ENCODE measurements at places on chromosomes 3 and 15.

DNA sequence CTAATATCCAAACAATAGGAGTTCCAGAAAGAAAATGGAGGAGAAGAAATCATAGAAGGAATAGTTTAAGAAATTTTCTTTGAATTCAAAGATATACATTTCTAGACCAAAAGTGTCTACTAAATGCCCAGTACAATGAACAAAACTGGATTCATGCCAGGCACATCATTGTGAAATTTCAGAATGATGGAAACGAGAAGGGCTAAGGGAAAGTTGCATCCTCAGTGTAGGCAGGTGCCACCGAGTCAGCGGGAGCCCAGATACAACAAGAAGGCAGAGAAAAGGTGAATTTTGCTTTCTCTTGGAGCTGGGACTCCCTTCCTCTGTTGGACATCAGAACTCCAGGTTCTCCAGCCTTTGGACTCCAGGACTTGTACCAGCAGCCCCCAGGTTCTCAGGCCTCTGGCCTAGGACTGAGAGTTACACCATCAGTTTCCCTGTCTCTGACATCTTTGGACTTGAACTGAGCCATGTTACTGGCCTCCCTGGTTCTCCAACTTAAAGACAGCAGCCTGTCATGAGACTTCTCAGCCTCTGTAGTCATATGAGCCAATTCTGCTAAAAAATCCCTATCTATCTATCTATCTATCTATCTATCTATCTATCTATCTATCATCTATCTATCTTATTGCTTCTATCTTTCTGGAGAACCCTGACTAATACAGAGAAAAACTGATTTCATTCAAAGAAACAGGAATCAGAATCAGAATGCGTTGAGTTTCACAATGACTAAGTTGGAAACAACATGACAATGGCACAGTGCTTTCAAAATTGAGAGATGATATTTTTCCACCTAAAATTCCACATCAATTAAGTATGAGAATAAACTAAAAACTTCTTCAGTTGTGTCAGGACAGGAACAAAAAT lies 207.7 kb downstream of the FAM43A start:
- DNase-seq, result no peak

GRCh38 chr3:126355777-126356372 lies 1.3 kb downstream of the KLF15 start:
- no peak for DNase-seq

- no peak for DNase-seq
Observed at GRCh38 chr3:149472030-149472797, 2.3 kb upstream of the TM4SF4 start.

- no peak for DNase-seq
Observed at GRCh38 chr15:100156201-100156600, 185.6 kb downstream of the ADAMTS17 start.

DNA sequence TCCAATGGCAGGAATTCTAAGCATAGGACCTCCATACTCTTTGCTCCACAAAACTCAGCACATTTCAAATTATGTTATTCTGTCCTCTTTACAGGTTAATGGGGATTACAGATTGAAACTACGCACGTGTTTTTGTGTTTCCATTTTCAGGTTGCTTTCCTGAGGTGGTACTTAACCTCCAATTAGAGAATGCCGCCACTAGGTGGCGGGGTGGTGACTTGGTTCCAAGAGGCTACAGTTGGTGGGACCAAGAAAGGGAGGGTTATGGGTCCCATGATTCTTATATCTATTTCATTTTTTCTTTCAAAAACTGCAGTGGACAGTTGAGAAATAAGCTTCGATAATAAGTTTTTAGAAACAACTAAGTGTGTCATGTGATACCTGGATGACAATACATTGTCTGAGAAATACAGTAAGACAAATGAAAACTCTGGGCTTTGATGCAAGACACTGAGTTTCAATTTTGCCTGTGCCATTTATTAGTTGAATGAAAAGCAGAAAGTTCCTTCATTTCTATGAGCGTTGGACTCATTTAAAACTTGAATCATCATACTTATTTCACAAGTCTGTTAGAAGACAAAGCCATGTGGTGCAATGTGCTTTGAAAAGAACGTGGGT lies 539.0 kb downstream of the FGF12 start:
- no peak for DNase-seq

- DNase-seq, result no peak
Observed at GRCh38 chr3:179224584-179224983, 26.3 kb downstream of the KCNMB3 start.

DNA sequence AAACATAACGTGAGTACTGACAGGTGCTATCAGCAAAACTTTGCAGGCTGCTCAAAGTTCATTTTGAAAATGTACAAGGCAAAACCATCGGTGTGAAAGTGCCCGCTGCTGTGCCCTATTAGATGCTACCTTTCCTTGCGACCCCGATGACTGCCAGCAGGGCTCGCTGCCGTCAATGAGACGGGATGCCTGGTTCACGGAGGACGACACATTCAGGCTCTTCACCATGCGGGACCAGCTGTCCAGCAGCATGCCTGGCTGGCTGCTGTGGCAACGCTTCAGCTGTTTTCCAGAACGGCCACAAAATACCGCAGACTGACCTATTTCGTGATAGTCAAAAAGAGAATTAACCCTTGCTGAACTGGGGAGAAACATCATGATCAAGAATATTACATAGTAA lies 92.7 kb upstream of the OCA2 start:
- DNase-seq, result no peak

DNA sequence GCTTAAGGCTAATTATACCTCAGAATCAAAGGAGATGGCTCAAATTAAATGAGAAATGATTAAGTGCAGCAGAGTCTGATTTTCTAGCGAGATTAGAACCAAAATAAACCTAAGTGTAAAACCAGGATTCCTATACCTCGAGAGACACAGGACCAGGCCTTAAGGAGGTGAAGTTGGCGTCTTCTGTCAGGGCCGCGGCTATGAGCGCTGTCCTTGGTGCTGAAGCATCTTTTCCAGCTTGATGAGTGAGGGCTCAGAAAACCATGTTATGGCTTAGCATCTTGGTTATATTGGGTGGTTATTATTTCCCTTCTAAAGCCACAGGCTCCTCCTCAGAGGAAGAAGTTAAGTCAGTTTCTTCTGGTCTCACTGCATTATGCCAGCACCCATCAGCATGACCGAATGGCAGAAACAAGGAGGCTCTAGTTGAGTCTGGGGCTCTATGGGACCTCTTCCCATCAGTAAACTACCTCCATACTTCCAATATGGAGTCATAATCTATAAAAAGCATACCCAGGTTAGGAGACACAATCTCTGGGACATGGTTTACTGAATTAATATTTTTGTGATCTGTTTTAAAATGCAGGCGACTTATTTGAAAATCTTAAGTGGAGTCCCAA lies 120.1 kb upstream of the NMNAT3 start:
- DNase-seq, result no peak

- no peak for DNase-seq
Observed at GRCh38 chr15:87563869-87564268, 692.7 kb downstream of the NTRK3 start.

GRCh38 chr3:4350789-4351163 lies 47.6 kb downstream of the SETMAR start:
- DNase-seq, result peak; percentile 25

- DNase-seq, result no peak
Observed at GRCh38 chr3:177960014-177960413, 576.2 kb upstream of the KCNMB2 start.

GRCh38 chr3:197028728-197029510 lies 698 bp downstream of the MELTF start:
- peak; percentile 33 for DNase-seq

GRCh38 chr15:74954515-74954914 lies 2.1 kb downstream of the RPP25 start:
- DNase-seq, result no peak

DNA sequence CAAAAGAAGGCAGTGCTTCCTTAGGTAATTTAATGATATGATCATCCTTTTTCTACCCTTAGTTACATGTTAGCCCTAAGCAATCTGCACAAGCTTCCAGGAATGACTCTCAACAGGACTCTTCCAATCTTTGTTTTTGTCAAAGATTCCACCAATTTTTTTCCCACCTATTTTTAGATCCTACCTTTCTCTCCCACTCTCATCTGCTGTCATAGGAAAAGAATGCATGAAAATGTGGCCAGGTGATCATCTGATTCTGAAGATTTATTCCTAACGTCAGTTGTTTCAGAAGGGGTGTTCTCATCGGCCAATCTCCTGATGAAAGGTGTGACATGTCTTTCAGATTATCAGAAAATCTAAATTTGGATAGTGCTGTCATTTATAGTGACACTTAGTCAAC lies 7.2 kb downstream of the CCDC54 start:
- no peak for DNase-seq

GRCh38 chr3:149247008-149247710 lies 25.5 kb upstream of the CP start:
- no peak for DNase-seq

- DNase-seq, result no peak
Observed at GRCh38 chr3:11072631-11073030, 80.1 kb downstream of the SLC6A1 start.
